Suprapubic skin (tissue), 4 donors: ENCODE measurements at places on chromosomes 13 and 19.

GRCh38 chr13:59562924-59563323 is 600.8 kb downstream of the DIAPH3 start:
- DNase-seq, result no peak

DNA sequence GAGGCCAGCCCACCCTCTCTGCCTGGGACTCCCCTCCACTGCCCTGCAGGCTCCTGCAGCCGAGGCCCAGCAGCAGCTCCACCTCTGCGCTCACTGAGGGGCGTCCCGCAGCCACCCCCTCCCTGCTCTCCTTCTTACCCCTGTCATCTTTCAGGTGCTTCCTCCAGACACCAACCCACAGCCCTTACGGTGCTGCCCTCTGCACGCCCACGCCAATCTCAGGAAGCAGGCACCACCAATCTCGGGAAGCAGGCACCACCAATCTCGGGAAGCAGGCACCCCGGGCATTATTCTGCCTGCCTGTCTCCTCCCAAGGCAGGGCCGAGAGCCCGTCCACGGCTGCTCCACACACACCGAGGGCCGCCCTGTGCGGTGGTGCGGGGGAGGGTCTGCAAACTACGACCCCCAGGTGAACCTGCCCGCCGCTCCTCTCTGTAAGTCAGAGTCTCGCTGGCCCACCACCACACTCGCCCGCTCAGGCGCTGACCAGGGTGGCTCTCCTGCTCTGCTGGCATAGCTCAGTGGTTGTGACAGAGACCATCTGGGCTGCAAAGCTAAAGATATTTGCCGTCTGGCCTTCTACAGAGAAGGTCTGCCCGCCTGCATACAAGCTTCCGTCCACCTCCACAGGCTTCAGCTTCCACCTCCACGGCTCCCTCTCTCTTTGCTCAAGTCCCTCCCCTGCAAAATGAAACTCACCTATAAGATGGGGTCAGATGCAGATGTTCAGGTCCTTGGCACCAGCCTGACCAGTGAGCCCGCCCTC is 2.9 kb downstream of the LSM7 start:
- no peak for DNase-seq

- DNase-seq, result no peak
These were observed 19.3 kb downstream of the RUBCNL start for GRCh38 chr13:46367617-46368327.

GRCh38 chr13:55091172-55091571 is 2049.5 kb upstream of the PRR20A start:
- DNase-seq, result no peak

DNA sequence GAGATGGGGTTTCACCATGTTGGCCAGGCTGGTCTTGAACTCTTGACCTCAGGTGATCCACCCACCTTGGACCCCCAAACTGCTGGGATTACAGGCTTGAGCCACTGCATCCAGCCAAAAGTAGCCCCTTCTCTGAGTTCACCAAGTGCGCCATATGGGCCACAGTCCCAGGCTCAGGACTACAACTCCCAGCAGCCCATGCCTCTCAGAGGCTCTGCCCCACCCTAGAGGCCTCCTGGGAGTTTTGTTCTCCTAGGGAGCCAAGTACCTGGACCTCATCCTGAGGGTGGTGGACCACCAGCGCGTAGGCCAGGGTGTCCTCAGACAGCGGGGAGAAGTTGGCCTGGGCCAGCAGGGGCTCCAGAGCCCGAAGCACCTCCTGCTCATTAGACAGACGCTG is 18.8 kb downstream of the TMEM143 start:
- DNase-seq, result no peak

GRCh38 chr13:50636007-50636704 is 207.3 kb downstream of the DLEU7 start:
- DNase-seq, result no peak

DNA sequence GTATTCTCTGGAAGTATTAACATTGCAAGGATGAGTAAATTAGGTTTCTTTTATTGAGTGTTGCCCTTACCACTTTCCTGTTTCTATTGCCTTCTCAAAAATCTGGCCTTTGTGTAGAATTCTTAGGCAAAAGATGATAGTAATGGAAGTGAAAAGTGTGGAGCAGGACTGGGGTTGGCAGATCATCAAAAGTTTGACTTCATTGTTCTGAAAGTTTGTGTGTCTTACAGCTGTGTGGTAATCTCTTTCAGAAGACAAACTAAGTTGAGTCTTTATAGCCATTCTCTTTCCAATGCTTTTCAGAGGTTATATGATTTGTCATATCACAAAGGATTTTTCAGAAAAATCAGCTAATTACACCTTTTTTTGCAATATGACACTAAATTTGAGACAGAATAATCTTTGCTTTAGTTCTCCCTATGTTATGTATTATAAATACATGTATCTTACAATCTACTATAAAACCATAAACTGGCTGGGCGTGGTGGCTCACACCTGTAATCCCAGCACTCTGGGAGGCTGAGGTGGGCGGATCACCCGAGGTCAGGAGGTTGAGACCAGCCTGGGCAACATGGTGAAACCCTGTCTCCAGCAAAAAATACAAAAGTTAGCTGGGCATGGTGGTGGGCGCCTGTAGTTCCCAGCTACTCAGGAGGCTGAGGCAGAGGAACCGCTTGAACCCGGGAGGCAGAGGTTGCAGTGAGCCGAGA is 8.7 kb upstream of the KCNRG start:
- no peak for DNase-seq

DNA sequence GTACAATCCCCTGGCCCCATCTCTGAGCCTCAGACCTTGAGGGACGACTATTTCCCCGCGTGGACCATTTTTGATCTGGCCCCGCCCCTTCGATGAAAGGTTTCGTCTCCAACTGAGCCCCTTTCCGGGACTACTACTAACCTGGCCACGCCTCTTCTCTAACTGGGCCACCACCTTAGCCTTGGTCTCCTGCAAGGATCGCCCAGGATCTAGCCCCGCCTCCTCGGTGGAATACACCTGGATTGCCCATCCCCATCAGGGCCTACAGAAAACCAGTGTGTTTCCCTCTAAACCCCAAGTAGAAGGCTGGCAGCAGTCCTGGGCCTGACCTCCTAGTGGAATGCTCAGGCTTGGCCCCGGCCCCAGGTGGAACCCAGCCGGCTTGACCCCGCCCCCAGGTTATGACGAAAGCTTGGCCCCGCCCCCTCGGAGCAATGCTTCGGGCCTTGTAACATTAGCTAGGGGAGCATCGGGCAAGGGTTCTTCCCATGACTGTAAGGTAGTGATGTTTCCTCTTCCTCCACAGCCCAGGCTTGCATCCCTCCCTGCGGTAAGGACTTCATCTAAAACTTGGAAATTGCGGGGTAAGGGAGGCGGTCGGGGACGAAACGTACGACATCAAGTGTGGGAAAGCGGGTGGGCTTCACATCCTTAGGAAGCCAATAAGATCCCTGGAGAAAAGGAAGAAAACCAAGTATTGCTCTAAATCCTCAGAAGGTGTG is 9.1 kb downstream of the SPACA6 start:
- peak; percentile 92 for DNase-seq

- DNase-seq, result peak; percentile 90
These were observed 7.1 kb downstream of the RFX2 start for GRCh38 chr19:6103217-6103644.

DNA sequence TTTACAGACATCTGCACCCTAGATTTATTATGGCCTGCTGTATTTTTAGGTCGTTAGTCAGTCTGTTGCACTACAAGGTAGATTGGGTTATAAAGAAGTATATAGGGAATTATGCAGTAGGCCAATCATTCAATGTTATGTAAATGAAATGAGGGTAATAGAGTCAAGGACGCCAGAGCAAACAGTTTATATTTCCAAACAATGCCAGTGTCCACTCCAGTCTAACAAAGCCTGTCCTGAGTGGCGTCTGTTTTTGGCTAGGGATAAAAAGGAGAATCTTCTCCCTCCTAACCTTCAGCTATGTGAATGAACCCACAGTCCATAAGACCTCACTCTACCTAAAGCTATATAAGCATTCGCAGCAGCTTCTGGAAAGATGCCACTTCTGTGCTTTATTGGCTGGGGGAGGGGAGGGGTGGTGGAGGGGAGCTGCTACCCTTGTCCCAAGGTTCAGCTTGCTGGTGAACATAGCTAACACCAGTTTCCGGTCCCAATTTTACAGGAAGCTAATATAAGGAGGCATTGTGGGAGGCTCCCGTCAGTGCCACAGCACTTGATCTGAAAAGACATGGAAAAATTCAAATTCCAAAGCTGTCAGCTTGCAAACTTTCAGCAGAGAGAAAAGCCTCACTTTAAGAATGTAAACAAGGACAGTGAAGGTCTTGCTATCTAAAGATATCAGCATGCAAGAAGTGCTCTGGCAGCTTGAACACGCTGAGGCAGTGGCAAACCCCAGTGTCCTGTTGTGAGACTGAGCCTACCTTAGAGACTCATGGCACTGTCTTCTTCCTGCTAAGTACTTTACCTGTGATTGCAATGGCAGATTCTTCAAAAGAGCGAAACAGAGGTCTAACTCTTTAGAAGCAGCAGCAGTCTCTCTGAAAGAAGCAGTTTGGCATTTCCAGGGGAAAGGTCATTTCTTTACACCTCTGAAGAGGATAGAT is 369.9 kb downstream of the PCDH9 start:
- DNase-seq, result no peak

GRCh38 chr19:35882114-35882832 is 13.9 kb downstream of the APLP1 start:
- no peak for DNase-seq

DNA sequence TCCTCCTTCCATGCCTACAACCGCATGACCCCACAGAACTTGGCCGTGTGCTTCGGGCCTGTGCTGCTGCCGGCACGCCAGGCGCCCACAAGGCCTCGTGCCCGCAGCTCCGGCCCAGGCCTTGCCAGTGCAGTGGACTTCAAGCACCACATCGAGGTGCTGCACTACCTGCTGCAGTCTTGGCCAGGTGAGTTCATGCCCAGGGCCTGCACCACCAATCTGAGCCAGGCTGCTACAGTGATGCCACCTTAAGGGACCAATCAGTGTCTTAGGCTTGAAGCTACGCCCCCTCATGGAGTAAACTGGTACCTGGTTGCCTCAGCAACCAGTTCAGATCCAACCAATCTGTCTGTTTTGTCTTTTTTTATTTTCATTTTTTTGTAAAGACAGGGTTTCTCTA is 5.2 kb downstream of the SYDE1 start:
- DNase-seq, result no peak

GRCh38 chr13:28415994-28416421 is 78.9 kb downstream of the FLT1 start:
- no peak for DNase-seq

DNA sequence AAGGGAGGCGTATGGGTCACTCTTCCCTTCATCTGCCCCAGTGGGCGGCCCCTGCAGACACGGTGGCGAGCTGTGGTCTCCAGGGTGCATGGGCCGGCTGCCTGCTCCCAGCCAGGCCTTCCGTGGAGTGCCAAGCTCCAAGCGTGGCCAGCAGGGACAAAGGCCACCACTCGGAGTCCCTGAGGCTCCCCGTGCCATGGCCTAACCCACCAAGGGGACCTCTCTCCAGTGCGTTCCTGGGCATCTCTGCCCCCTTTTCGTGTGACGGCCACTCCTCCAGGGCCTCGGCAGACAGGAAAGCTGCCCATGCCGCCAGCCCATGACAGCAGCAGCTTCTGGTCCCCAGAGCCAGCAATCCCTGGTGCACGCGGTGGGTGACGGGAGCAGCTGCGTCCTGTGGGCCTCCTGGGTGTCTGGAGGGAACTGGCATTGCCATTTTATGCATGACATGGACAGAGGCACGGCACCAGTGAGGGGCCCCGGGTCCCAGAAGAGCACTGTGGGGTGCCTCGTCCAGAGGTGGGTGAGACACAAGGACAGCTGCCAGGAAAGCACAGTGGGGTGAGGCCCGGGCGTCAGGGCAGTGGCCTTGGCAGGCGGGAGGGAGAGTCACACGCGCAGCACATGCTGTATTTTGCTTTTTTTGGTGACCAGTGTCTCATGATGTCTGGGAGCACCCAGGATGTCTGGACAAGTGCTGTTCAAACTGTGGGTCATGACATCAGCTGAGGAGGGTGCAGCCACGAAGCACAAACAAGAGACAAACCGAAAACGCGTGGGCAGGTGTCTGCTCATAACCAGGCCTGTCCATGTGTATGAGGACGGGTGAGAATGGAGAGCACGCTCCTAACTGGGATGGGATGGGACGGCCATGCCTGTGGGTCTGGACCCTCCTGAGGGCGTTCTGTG is 32.3 kb downstream of the CEBPG start:
- no peak for DNase-seq

DNA sequence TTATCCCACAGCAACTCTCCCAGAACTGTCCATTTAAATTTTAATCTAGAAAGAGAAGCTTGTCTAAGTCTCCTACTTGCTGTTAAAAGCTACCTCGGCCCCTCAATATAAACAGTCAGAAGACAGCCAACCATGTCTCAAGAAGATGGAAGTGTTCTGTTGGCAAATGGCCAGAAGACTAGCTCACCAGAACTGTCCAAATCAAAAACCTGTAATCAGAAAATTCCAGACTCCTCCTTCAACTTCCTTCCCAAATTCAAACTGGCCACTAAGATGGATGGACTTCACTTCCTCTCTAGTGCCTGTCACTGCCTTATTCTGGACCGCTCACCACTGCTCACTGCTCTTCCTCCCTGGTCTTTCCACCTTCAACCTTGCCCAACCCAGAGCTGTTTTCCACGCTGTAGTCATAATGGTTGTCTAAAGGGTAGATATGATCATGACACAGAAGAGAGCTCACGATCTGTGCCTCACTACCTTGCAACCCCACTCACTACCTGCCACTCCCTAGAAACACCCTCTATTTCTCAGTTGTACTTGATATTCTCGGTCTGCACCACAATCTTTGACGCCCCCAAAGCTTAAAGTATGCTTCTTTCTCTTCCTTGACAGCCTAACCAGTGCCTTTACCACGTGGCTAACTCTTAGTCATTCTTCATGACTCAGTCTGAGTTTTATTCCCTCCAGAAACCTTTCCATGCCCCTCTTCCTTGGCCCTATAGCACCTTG is 9.2 kb downstream of the FGF14 start:
- no peak for DNase-seq

- DNase-seq, result no peak
These were observed at the start of gene TSHZ3 for GRCh38 chr19:31349160-31349881. TSHZ3 (minus strand) TSS chr19:31349436; CDS start chr19:31349219, 217 bp downstream.

GRCh38 chr13:38348861-38349389 is 726 bp upstream of the UFM1 start:
- no peak for DNase-seq
